Chondrocyte (in vitro differentiated cells): ENCODE measurements at places on chromosomes 11 and 22. TPM values are rescaled to one million over a fixed set of nuclear protein-coding genes. Genes with fewer than 3 reads are reported as not detected.

DNA sequence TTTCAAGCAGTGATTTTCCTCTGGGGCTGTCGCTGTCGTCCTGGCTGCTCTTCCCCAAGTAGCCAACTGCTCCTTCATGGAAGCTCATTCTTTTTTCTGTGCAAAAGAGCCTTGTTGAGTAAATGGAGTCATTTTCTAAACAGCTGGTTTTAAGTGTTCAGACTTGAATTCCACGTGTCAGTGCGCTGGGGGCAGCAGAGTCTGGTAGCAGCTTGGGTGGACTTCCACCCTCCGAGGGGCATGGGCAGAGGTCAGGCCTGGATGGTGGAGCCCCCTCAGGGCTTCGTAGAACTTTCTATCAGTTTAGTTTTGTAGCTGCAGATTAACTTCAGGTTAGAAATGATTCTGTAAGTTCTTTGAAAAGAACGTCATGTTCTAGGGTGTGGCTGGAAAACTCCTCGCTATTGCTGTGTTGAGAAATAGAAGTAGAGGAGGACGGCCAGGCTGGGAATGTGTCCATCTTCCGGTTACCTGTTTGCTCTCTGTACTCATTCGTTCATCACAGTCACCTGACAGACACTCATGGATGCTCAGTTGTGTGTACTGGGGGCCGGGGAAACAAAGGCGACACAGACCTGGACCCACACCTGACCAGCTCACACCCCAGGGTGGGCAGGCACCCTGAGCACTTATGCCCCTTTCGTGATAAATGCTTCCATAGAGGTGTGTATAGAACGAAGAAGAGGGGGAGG lies 270.7 kb downstream of the TBC1D22A start:
- DNase-seq: peak; percentile 32

GRCh38 chr11:37141707-37142106 lies 543.7 kb upstream of the RAG2 start:
- no peak for DNase-seq

DNA sequence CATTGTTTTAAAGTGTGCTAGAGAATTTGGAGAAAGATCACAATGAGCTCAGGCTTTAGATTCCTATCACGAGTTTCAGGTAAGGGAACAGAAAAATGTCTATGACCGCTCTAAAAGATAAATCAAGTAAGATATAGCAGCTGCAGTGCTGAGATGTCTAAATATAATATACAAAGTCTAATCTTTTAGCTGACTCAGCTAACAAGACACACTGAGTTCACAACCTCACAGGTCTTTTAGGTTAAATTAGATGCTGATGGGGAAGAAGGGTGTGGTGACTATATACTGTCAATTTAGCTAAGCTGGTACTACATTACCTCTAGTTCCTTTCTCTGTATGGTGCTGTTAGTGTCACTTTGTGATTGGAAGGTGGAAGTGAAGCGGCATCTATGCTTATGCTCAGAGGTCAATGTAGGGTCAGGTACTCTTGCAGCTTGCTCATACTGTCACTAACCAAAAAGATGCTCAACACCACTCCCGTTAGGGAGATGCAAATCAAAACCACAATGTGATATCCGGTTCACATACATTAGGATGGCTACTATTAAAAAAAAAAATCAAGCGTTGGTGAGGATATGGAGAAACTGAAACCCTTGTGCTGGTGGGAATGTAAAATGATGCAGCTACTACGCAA lies 283.5 kb downstream of the SWAP70 start:
- no peak for DNase-seq

DNA sequence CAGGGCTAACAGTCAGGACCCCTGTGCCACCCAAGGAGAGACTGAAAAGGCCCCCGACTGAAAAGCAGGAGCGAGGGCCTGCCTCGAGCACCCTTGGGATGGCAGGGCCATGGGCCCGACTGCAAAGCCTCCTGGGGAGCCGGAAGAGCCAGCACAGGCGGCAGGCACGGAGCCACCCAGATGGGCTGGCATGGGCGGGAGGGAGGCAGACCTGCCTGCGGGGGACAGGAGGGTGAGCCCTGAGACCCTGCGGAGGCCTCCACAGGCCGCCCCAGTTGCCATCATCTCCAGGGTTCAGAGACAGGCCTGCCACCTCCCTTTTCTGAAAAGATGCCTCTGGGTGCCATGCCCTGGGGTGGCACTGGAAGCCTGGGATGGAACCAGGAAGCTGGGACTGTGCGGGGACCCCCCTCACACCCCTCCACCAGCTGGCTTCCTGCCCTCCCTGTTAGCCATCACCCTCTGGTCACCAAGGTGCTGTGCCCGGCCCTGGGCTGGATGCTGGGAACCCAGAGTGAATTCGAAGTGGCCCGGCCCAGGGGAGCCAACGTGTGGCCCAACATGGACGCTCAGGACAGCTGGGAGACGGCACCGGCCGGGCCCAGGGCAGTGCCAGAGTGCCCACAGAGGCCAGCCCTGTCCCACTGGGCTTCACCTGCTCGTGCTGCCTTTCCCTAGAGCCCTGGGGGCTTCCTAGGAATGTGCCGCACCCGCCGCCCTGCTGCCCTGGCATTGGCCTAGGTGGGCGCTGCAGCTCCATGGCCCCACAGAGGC lies 13.8 kb downstream of the TSPAN32 start:
- DNase-seq: no peak

GRCh38 chr11:125433454-125434121 lies 62.5 kb downstream of the FEZ1 start:
- no peak for DNase-seq

- DNase-seq: no peak
Observed at GRCh38 chr11:13228572-13228971, 49.0 kb upstream of the BMAL1 start.

GRCh38 chr22:47021371-47022074 lies 259.1 kb downstream of the TBC1D22A start:
- DNase-seq: no peak

DNA sequence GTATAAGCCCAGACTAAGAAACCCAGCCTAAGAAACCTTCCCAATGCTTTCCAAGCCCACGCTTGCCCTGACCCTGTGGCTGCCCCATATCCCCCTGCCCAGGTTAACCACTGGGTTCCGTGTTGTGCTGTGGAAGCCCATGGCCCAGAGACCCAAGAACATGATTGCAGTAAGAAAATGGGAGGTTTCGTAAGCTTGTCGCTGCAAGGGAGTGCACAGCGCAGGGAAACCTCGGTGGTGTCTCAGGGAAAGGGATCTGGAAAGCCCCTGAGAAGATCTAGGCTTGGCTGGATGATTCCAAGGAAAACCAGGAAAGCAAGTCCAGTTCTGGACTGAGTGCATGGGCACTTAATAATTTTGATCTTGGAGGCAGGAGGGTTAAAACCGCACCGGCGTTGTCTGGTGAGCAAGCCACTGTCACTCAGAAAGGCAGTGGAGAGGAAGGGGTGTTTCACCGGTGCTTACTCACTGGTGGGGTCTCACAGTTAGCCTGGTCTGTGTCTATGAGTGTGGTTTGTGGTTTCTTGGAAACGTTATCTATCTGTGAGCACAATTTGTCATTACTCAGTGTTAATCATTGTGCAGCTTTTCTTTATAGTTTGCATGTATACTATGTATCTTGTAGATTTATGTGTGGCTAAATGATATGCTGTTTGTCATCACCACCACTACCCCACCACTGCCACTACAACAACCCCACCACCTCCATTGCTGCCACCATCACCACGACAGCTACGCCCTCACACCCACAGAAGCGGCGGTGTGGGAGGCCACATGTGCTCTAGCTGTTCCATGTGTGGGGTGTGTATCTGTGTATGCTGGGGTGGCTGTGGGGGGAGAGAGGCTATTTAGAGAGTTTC lies 53.3 kb upstream of the PRDM11 start:
- DNase-seq: no peak

GRCh38 chr11:70244698-70245097 lies 25.8 kb upstream of the PPFIA1 start:
- no peak for DNase-seq

GRCh38 chr11:88590361-88590760 lies 252.8 kb upstream of the CTSC start:
- DNase-seq: no peak

The OR9Q1 gene
- total RNA-seq: not detected in 3 replicates
